ENCODE measurements at places on chromosomes 4 and X. TPM values are rescaled to one million over a fixed set of nuclear protein-coding genes. Genes with fewer than 3 reads are reported as not detected.

Gene TCEAL6
- polyA plus RNA-seq, result not detected

Gene EMCN
- 0.62 TPM for polyA plus RNA-seq

Gene ASMT
- not detected for polyA plus RNA-seq

Gene SERPINA7
- not detected for polyA plus RNA-seq

Gene PRRG3
- polyA plus RNA-seq, result not detected

Gene GPR82
- not detected for polyA plus RNA-seq

Gene CFAP299
- polyA plus RNA-seq, result 2.3 TPM

Gene LGI2
- polyA plus RNA-seq, result not detected

Gene KLHL2
- 25.0 TPM for polyA plus RNA-seq

Gene H2BW1
- not detected for polyA plus RNA-seq

Gene TEX11
- not detected for polyA plus RNA-seq

Gene ZNF157
- polyA plus RNA-seq, result 0.23 TPM

Gene KLHL4
- polyA plus RNA-seq, result 0.24 TPM

Gene DMRTC1B
- not detected for polyA plus RNA-seq

Gene NLGN4X
- 0.05 TPM for polyA plus RNA-seq

Gene GSX2
- polyA plus RNA-seq, result 0.02 TPM

Gene RBM47
- polyA plus RNA-seq, result 6.8 TPM

Gene TAF7L
- 0.39 TPM for polyA plus RNA-seq

Gene TBC1D9
- 16.1 TPM for polyA plus RNA-seq

Gene TNIP3
- polyA plus RNA-seq, result 0.28 TPM

Gene AWAT2
- polyA plus RNA-seq, result 0.15 TPM

Gene NOX1
- polyA plus RNA-seq, result not detected

Gene ASB12
- polyA plus RNA-seq, result not detected

Gene CT45A10
- not detected for polyA plus RNA-seq

Gene EPHA5
- polyA plus RNA-seq, result not detected

Gene PLAC1
- 72.3 TPM for polyA plus RNA-seq

Gene SATL1
- not detected for polyA plus RNA-seq

Gene PTCHD1
- not detected for polyA plus RNA-seq

Gene GAGE13
- not detected for polyA plus RNA-seq

Gene MORC4
- polyA plus RNA-seq, result 13.7 TPM

Gene SLC9B2
- polyA plus RNA-seq, result 11.2 TPM

Gene WDR19
- polyA plus RNA-seq, result 35.3 TPM

Gene GAGE12F
- polyA plus RNA-seq, result not detected

Gene HSPA4L
- 1.6 TPM for polyA plus RNA-seq

Gene PNMA6A
- polyA plus RNA-seq, result 0.71 TPM

Gene CTAG2
- 3.7 TPM for polyA plus RNA-seq

Gene FHIP1A
- 1.3 TPM for polyA plus RNA-seq

Gene SHOX
- polyA plus RNA-seq, result not detected

Gene TMEM144
- not detected for polyA plus RNA-seq

Gene IBSP
- polyA plus RNA-seq, result not detected

Gene CXCL6
- 0.03 TPM for polyA plus RNA-seq

Gene BBS12
- polyA plus RNA-seq, result 1.5 TPM

Gene MGARP
- 22.9 TPM for polyA plus RNA-seq

Gene PAGE2
- 4.7 TPM for polyA plus RNA-seq

Gene PFKFB1
- polyA plus RNA-seq, result 0.15 TPM

Gene TMEM31
- polyA plus RNA-seq, result 0.11 TPM

Gene FAM47A
- polyA plus RNA-seq, result not detected

Gene FTHL17
- not detected for polyA plus RNA-seq

Gene CLDN24
- polyA plus RNA-seq, result not detected

Gene OCRL
- polyA plus RNA-seq, result 18.6 TPM

Gene S100G
- not detected for polyA plus RNA-seq

Gene CSAG1
- polyA plus RNA-seq, result 55.8 TPM

All from SK-N-SH (cell line).